Panc1 (cell line): ENCODE measurements at places on chromosomes 16 and 17.

- DNase-seq = no peak
These were observed 4.1 kb downstream of the CISD3 start for GRCh38 chr17:38733982-38734973.

- DNase-seq = no peak
These were observed 16.4 kb upstream of the ALOX15B start for GRCh38 chr17:8022360-8023003.

DNA sequence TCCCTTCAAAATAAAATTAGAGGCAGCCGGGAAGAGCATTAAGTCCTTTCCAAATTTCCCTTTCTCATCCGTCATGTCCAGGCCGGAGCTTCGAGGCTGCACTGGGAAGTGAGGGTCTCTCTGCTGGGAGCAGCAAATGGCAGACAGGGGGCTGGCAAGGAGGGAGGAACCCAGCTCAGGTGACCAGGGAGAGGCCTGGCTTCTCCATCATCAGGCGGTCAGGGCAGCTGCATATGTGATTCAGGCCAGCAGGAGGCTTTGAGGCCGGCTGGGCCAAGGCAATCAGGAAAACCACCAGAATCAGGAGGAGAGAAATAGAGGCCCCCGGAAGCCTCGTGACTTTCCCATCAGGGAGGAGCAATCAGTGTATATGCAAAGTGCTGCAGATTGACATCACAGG is 85.0 kb upstream of the RPL38 start:
- no peak for DNase-seq

- DNase-seq = no peak
These were observed 32.7 kb upstream of the RPH3AL start for GRCh38 chr17:385178-385835.

GRCh38 chr16:11550791-11551498 is 35.8 kb downstream of the LITAF start:
- DNase-seq = no peak

- DNase-seq = no peak
These were observed 2272.1 kb downstream of the TP53TG3F start for GRCh38 chr16:35731341-35732040.

GRCh38 chr17:50257676-50258224 is 16.5 kb upstream of the TMEM92 start:
- no peak for DNase-seq

DNA sequence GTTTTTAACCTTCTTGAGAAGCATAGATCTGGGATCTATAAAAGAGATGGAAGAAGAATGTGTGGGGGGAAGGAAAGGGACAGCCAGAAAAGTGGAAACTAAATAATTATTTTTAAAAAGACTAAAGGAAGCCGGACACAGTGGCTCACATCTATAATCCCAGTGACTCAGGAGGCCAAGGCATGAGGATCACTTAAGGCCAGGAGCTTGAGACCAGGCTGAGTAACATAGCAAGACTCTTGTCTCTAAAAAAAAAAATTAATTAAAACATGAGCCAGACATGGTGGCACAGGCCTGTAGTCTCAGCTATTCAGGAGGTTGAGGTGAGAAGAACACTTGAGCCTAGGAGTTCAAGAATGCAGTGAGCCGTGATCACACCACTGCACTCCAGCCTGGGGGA is 335.1 kb downstream of the GRIN2A start:
- DNase-seq = no peak
